Lung microvascular endothelial cell (primary cell): ENCODE measurements at places on chromosomes 11 and 22.

DNA sequence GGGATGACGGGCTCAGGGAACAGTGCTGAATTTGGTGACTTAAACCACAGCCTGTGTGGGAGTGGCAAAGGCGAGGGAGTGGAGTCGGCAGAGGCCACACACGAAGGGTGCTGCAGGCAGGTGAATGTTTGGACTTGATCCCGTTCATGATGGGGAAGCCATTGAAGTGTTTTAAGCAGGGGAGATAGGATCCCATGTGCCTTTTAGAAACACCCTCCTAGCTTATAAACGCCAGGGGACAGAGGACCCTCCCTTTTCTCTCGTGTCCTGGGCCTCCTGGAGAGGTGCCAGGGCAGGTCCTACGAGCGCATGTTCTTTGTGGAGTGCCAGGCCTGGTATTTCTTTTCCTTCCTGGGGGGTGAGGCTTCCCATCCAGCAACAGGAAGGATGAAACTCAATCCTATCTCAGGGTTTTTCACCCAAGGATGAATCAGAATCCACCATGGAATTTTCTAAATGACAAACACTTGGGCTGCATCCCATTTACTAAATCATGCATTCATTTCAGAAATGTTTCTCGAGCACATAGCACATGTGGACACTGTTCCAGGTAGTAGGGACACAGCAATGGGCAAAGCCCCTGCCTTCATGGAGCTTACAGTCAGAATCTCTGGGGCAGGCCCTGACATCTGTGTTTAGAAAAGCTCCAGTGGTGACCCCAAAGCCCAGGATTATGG is 59.6 kb downstream of the CHRDL2 start:
- DNase-seq: no peak

GRCh38 chr11:2664376-2664775 is 35.4 kb downstream of the KCNQ1OT1 start:
- no peak for DNase-seq

GRCh38 chr11:71293961-71294782 is 41.8 kb upstream of the SHANK2 start:
- DNase-seq: no peak

- peak; percentile 30 for DNase-seq
Measured at GRCh38 chr22:33921525-33922348, 1.5 kb upstream of the LARGE1 start.

GRCh38 chr11:112822478-112823274 is 138.5 kb upstream of the NCAM1 start:
- peak; percentile 20 for DNase-seq

GRCh38 chr11:23727794-23728193 is 769.1 kb upstream of the LUZP2 start:
- no peak for DNase-seq

- peak; percentile 55 for DNase-seq
Measured at GRCh38 chr11:120068114-120068573, 69.8 kb downstream of the TRIM29 start.

GRCh38 chr11:35281169-35281688 is 138.1 kb downstream of the SLC1A2 start:
- no peak for DNase-seq

GRCh38 chr22:46602025-46602424 is 18.2 kb upstream of the GRAMD4 start:
- DNase-seq: no peak

DNA sequence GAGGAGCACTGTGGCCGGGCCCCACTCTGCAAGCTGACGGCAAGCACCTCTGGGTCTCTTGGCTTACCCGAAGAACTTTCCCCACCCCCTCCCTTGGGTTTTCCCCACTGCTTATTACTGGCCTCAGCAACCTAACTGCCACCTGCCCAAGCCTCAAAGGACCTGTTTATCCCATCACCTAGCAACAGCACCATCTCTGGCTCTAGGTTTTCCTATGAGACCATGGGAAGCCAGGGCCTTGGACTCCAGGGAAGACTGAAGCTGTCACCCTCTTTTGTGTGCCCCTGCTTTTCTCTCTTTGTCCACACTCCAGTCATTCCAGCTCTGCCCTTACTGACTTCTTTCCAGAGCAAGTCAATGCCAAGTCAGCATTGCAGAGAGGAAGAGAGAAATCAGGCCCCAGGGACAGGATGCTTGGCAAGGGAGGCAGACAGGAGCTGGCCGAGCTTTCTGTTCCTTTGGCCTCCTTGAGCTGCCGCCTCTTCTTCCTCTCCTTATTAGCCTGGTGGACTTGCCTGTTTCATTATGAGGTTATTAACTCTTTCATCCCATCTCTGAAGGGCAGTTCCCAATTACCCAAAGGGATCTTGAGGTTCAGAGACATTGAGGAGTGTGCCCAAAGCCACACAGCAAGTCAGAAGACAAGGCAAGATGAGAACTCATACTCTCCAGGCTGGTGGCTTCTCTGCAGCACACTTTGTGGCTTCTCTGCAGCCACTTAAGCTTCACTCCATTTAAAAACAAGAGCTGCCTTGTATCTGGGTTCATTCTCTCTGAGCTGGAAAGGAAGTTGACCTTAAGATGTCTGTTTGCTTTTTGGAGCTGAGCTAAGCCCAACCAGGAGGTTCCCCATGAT is at the start of gene SMIM35:
Gene SMIM35, minus strand, starts transcription at position 51 of the 856 bp plus-strand sequence. CDS start 206 bp downstream, outside the sequence.
- no peak for DNase-seq

GRCh38 chr11:1831338-1832210 is 3.2 kb upstream of the SYT8 start:
- no peak for DNase-seq

DNA sequence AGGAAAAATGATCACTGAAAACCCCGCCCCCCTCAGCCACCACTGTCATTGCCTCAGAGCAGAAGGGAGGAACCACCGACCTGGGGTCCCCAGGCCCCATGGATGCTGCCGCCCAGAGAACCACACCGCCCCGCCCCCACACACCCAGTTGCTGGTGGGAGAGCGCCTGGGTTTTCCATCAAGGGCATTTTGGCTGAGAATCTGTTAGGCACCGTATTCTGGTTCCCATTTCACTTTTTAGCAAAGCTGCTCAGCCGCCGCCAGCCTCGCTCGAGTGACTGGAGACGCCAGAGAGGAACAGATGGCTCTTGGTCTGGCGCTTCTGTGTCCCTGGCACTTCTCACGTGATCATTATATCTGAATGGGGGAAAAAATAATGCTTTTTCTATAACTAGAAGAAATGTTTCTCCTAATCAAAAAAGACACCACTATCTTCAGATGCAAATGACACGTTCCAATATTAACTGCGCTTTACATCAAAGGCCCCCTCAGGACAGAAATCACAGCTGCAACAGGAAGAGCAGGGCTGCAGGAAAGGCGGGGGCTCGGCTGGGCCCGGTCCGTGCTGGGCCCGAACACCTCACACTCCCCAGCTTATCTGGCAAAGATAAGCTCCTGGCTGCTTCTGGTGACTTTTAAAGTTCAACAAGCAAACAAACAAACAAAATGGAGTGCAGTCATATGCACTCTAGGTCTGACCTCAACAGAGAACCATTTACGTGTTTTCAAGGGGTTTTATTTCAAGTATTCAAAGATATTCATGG is 149.8 kb downstream of the MPPED1 start:
- DNase-seq: no peak

- no peak for DNase-seq
Measured at GRCh38 chr11:122521626-122522025, 133.9 kb upstream of the UBASH3B start.

- DNase-seq: no peak
Measured at GRCh38 chr11:128955636-128956035, 13.0 kb upstream of the TP53AIP1 start.

GRCh38 chr22:27070594-27070993 is 413.2 kb downstream of the MIAT start:
- no peak for DNase-seq
